ENCODE measurements at places on chromosomes 4 and X.
A peak's percentile ranks its signal among the peaks of the same experiment; 100 is the strongest.

GRCh38 chr4:89836897-89837384 lies at the start of gene SNCA:
SNCA (minus strand) TSS chr4:89837161; CDS start chr4:89835667, 1,494 bp downstream.
- DNase-seq, result peak; percentile 64

DNA sequence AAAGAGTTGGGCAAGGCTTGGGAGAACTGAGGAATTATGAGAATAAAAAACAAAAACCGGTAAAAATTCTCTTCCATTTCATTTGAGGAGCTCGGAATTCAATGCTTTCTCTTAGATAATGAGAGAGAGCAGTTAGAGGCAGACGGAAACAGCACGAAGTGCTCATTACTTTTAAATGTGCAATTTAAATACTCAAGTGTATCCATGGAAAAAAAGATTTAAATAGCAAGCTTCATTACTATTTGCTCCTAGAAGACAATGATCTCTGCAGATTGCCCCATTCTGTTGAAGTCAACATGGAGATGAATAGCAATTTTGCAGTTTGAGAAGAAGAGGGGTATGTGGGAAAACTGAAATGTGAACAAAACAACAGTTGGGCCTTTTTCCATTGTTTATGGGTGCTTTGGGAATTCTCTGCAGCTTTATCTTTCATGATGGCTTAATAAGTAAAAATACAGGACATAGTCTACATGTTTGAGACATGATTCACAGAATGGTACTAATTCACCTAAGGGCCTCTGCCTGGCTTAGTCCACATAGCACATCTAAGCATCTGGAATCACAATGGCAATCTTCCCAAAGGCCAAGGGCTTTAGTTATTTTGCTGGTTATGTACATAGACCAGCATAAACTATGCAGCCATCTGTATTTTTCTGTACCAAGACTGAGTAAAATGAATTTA lies 512.7 kb upstream of the FAT1 start:
- peak; percentile 71 for DNase-seq

DNA sequence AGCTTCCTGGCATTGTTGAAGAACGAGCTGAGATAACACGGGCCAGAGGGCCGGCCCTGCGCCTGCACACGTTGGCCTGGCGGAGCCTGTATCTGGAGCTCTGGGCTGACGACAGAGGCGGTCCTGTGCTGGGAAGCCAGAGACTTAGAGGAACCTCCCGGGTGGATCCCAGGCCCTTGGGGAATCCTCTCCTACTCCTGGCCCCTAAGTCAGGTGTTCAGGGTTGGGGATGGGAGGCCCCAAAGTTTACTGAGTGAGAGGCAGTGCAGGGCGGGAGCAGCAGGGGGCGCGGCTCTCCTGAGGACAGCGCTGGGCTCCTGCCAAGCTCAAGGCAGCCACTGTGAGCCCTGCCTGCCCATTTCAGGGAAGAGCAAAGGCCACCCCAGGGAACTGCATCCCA lies 2.5 kb upstream of the HTRA3 start:
- peak; percentile 22 for DNase-seq

DNA sequence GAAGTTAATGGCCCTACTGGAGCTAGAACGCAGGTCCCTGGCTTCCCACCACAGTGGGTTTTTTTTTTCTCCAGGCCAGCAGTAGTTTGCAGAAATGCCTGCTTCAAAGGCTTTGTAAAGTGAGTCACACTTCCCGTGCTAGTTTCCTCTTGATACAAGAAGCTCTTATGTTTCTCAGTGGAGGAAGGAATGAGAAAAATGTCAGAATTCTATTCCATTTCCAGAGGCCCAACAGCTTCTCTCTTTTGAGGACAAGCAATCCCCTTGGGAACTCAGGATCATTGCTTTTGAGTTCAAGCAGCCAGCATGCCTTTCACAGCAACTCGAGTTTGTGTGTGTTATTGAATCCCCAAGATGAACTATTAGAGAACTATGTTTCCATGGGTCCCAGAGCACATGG lies 134.3 kb downstream of the GUCY2F start:
- DNase-seq, result peak; percentile 87

DNA sequence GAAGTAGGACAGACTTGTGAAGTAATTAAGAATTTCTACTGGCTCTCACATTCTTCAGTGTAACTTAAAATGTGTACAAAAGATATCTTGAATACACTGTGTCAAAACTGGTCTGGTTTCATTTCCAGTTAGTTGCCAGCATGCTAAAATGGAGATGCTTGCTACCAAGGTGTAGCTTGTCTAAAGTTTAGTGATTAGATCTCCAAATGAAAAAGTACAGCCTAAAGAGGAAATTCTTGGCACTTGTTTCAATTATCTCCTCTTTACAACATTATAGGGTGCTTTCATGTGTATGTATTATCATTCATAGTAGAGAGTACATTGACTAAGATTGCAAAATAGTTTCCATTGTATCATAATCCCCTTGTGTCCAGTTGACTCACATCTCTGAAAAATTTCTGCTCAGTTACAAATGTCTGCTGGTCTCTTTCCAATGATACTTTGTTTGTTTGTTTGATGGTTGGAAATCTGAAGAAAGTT lies 97.3 kb upstream of the SPRY1 start:
- DNase-seq, result peak; percentile 74

GRCh38 chr4:61149278-61149677 lies 50.8 kb upstream of the ADGRL3 start:
- peak; percentile 10 for DNase-seq

DNA sequence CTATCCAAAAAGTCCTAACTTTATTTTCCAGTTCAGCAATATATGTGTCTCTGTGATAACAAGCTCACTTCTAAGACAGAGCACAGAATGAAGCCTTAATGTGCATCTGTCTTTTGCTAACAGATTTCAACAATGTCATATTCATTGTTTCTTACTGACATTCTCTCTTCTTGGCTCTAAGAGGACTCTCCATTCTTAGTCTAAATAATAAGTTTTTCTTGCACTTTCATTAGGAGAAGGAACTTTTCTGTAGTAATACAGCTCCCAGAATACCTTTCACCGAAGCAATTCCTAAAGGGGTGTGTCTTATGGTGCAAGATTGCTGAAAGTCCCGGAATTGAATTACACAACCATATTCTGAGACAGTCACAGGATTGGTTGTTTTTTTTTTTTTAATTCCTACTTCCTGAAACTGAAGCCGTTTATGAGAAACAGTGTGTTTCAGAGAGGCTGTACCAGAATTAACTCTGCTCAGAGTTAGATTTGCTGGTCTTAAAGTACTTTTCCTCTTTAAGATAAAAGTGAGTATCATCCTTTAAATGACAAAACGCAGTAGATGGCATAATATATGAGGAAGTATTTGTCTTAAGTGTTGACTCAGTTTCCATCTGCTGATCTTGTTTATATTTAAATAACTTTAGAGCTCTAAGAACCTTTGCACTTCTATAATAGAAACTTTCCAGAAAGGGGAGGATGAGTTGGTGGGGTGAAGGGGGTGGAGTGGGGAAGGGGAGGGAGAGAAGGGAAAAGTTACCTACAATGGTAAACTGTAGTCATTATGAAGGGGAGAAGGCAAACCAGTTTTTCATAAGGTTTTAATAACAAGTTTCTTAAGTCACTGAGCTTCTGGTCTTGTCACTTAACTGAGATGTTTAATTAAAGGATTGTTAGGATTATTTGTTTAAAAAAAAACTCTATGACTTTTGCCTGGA lies at the start of gene ALPK1:
Gene ALPK1, plus strand, starts transcription at position 421 of the 932 bp plus-strand sequence.
- peak; percentile 86 for DNase-seq

DNA sequence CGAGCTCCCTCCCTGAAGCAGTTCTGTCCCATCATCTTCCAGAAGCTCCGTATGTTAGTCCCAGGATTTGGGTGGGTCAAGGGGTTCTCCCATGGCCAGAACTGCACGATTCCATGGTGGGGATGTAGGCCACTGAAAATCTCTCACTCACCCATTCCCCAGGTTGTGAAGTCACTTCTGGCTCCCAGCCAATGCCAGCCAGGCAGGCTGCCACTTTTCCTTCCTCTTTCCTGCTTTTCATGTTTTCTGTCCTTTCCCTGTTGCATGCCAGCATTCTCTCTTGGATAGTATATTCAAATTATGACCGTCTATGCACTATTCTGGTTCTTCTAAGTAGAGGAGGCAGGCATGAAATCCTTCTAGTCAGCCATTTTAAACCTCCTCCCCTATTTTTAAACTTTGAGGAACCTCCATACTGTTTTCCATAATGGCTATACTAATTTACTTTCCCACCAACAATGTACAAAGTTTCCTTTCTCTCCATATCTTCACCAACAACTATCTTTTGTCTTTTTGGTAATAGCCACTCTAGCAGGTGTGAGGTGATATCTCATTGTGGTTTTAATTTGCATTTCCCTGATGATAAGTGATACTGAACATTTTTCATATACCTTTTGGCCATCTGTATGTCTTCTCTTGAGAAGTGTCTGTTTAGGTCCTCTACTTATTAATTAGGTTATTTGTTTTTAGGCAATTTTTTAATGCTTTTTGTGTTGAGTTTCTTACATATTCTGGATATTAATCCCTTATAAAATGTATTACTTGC lies 182.1 kb upstream of the TET2 start:
- DNase-seq, result no peak

Measured in astrocyte of the spinal cord (primary cell).